ENCODE measurements at places on chromosomes 11 and 22.
A peak's percentile ranks its signal among the peaks of the same experiment; 100 is the strongest.

DNA sequence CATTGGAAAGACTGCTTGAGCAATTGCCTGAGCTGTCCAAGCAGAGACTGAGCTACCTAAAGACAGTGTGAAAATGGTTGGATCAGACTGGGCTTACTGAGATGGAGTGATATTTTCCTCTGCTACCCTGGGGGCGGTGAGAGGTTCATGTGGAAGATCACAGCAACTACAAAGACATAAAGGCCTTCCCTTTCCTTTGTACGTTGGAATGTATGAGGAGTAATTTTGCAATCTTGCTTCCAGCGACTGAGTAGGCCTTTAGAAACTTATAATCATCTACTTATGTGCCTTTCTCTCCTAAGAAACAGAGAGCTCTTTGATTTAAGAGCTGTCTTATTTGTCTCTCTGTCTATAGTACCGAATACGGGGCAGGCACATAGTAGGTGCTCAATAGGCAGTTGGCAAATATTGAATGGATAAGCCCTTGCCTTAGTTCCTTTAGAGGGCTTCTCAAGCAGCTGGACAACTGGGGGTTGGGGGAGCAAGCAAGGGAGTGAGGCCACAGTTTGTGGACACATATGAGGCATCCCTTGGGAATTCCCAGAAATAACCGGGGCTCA lies 2.4 kb upstream of the HEPACAM start:
- no peak for DNase-seq

DNA sequence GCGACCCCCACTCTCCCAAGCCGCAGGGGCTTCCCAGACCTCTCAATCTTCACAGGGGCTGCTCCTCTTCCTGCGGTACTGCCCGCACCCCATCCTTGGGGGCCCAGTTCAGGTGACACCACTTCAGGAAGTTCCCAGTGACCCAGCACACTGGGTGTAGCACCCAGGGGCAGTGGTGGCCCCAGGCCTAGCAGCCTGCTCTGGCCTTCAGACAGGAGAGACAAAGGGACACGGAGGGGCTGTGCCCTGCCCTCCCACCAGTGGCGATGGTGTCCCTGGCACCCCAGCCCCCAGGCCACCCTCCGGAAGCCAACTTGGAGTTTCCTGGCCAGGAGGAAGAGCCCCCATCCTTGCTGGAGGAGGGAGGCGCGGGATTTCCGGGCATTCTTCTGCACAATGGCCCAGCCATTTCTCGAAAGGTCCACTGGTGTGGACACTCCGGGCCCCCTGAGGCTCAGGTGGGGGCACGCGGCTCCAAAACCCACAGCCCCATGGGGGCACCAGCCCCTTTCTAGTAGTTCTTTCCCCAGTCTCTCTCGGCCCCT lies 978 bp upstream of the CLDN5 start:
- DNase-seq: no peak

DNA sequence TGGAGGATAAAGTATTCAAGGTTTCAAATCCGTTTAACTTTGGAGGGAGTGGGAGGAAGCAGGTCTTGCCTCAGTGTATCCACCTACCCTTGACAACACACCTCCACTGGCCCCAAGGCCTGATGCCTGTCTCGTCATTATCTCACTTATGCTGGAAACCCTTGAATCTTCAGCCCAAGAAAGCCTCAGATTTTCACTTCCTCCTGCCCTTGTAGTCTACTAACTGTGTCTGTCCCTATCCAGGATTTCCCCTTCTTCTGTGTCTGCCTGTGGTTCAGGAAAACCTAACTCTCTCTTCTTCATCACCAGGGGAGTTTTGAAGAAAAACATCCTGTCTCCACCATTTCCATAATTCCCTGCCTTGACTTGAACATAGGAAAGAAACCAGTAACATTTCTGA lies 56.1 kb downstream of the SYT9 start:
- DNase-seq: no peak

DNA sequence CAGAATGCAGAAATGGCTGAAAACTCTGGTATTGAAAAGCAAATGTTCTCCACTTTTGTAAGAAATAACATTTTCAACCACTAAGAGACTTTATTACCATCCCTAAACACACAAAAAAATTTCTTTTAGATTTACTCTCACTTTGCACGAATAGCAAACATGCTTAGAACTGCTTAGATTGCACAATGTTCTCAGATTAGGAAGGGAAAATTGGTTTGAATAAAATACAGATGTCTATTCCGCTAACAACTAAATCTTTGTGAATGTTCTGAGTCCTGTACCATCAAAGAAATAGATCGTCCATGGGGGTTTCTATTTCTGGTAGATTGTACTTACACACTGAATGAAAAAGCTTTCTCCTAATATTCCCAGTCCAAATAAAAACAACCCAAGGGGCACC lies 40.1 kb downstream of the BDNF start:
- DNase-seq: no peak

GRCh38 chr11:12674571-12674935 lies 332 bp downstream of the TEAD1 start:
- DNase-seq: no peak

- DNase-seq: no peak
Measured at GRCh38 chr22:21927174-21927823, 25.3 kb downstream of the PPM1F start.

DNA sequence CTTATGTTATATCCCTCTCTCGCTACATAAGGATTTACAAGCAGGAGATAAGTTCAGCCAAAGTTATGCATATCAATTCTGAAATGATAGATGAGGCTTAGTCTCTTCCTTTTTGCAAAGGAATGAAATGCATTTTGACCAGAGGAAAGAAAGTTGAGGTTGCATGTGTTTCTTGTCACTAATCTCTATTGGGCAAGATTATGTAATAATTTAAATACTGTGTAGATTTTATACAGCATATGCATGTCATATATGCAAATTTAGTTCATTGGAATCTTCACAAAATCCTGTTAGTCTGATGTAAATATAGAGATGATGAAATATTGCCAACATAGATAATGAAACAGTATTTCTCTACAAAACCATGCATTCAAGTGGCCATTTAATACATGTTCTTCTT lies 858.7 kb upstream of the RAG2 start:
- no peak for DNase-seq

GRCh38 chr11:65858681-65859087 lies 704 bp upstream of the CFL1 start:
- peak; percentile 45 for DNase-seq

DNA sequence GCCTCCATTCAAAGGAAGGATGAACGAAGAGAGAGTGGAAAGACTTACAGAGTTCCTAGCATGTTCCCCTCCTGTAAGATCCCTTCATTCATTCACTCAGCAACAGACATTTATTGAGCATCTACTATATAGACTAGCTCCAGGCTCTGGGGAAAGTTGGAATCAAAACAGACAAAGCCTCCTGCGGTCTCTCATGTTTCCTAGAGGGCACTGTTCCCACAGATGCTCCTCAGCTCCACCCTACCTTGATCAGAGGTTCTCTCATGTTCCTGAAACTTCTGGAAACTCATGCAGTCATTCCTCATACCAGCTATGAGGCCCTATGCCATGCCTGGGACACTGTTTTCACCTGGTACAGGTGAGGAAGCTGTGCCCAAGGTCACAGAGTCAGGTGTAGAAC lies 11.1 kb downstream of the ALX4 start:
- no peak for DNase-seq

GRCh38 chr11:127259102-127259501 lies 258.5 kb upstream of the KIRREL3 start:
- no peak for DNase-seq

DNA sequence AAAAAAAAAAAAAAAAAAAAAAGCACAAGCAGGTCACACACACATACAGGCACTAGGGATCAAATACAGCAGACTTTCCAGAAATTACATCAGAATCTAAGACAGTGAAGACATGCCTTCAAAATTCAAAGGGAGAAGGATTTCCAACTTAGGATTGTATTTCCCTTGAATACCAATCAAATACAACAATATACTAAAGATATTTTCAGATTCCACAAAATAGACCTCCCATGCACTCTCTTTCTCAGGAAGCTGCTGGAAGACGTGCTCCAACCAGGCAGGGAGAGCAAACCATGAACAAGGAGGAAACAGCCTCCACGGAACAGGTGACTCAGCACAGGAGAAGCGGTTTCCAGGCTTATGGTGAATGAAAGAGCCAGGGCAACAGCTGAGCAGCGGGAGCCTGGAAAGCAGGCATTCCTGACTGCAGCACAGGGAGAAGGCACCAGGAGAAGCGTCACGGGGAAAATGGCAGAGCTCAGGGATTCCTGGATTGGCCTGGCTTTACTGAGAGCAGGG lies 32.0 kb downstream of the TMEM184B start:
- DNase-seq: peak; percentile 88

DNA sequence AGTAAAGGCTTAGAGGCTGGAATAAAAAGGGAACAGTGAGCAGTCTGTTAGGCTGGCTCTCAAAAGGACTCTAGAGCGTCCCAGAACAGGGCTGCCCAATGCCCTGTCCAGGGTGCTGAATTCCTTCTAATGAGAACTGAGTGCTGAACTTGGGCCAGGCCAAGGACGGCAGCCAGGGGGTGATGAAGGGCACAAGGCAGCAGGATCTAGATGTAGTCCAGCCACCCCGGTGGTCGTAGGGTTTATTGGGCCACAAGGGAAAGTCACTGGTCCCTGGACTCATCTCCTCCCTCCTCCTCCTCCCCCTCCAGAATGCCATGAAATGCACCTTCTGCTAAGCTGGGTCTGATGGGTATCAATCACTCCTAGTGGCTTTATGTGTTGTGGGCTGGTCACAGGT lies 19.2 kb downstream of the NPTXR start:
- peak; percentile 44 for DNase-seq

- no peak for DNase-seq
Measured at GRCh38 chr11:68044145-68044813, 5.5 kb downstream of the TCIRG1 start.

DNA sequence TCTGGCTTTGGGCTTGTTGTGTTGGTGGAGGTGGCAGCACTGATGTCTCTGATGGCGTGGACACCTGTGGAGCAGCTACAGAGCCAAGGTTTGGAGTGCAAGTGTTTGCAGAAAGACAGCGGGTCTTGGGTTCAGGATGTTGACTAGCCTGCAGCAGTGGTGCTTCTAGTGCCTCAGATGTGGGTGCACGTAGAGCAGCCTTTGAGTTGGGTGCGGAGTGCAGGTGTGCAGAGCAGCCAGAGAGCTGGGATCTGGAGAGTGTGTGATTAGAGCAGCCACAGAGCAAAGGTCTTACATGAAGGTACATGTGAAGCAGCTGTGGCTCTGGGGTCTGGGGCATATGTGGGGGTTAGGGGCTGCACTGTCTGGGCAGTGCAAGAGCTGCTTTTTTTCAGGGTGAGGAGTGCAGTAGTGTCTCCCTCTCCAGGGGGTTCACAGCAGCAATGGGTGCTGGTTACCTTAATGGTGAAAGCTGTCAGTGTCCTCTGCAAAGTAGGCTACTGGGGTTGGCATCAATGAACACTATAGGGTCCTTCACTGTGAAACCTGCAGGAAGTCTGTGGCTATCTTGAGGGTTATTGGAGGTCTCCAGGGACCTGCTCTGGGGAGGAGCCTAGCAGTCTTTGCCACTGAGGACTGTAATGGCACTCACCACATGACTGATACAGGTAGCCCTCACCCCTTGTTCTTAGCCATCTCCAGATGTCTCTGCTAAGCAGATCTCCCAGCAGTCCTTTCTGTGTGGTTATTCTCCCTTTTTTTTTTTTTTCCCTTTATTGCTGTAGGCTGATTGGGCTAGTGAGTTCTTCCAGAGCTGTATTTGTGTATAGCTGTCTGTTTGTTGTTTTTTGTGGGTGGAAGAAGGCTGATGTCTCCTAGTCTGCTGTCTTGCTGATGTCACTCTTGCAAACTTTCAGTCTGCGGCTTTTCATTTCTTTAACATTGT lies 14.3 kb downstream of the BIRC2 start:
- DNase-seq: no peak

DNA sequence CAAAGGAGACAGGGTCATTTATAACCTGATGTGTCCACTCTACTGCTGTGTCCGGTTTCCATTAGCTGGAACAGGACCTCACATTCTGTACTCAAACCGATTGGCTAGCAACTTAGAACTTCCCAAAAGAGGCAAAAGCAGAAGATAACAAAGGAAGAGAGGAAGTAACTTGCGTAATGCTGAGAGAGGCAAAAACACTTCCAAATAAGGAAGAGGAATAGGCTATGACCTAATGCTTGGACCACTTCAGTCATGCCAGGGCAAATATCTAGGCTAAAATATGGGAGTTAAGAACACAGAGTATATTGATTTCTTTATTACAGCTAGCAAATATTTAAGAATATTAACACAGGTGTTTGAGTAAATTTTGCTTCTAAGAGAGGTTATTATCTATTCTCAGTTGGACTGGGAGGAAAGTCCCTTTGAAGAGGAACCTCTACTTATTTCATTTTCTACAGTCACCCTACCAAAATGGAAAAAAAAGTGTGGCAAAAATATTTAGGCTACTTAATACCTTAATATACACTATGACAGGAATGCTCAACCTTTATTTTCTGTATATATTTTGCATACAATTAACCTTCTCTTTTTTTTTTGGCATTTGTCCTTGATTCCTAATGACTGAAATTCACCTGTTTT lies 499.8 kb upstream of the CHORDC1 start:
- DNase-seq: peak; percentile 72

GRCh38 chr22:46381142-46381541 lies 45.6 kb downstream of the TRMU start:
- peak; percentile 71 for DNase-seq

DNA sequence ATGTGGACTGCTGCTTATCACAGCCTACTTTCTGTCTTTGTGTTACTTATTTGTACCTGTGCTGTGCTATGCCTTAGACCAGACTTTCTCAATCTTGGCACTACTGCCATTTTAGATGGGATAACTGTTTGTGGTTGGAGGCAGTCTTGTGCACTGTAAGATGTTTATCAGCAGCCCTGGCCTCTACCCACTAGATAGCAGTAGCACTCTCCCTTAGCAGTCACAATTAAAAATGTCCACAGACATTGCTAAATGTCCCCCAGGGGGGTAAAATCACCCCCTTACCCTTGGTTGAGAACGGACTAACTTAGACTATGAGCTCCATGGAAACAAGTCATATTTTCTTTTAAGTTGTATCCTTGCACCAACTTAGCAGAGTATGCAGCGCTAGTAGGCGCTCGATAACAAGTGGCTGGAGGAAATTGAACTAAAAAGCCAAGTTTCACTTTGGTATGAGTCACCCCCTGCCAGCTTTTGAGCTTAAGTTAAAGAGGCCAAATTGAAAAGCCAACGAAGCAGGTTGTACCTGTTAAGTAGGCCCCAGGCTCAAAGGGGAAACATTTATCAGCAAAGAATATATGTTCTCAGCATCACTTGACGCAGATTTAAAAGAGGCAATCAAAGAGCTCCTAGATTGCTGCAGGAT lies 304.8 kb upstream of the SORL1-AS1 start:
- DNase-seq: peak; percentile 60

- peak; percentile 70 for DNase-seq
Measured at GRCh38 chr11:48193876-48194275, 22.7 kb upstream of the OR4B1 start.

Measured in bronchial epithelial cell (primary cell).